Activated CD8-positive, alpha-beta T cell treated with anti-CD3 and anti-CD28 coated beads for 36 hours (primary cell): ENCODE measurements at places on chromosomes 16 and 17.

- no peaks in the 10 kb centered on the region for H3K27me3 ChIP-seq
- no peaks in the 10 kb centered on the region for H3K4me1 ChIP-seq
- no peak for DNase-seq
- H3K36me3 ChIP-seq, result peaks cover 10% of the 10 kb centered on the region
- no peak overlapping the region for H3K27ac ChIP-seq
These were observed 19.9 kb downstream of the CFAP20 start for GRCh38 chr16:58109330-58109729.

DNA sequence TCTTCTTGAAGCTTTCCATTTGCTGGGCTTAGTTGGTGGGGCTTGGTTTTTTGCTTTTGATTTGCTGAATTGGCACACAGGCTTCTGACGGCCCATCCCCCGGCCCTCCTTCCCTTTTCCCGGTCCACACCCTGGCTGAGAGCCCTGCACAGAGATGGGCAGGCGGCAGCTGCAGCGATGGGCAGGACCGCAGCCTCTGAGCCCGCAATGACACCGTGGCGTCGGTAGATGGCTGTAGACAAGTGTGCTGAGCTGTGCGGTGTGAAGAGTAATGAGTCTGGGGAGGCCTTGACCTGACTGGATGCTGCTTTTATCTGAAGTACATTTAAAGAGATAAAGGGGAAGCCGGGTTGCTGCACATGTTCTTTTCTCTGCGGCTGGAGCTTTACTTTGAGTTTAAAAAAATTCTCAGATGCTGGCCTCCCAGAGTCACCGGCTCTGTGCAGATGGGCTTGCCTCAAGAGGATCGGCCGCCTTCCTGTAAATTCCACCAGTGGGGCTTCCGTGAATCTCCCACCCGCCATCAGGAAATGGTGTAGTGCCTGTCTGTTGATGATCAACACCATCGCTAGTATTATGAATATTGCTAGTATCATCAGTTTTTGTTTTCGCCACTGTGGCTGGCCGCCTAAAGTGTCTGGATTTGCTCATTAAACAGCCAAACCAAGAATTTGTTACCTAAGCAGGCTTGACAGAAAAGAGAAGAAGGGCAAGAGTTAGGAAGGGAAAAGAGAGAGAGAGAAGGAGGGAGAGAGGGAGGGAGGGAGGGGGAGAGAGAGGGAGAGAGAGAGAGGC lies 245.6 kb upstream of the RBFOX1 start:
- no peak overlapping the region for H3K4me3 ChIP-seq
- H3K4me1 ChIP-seq, result no peaks in the 10 kb centered on the region
- no peaks in the 10 kb centered on the region for H3K36me3 ChIP-seq
- no peaks in the 10 kb centered on the region for H3K27me3 ChIP-seq
- H3K27ac ChIP-seq, result no peak overlapping the region
- peak; percentile 2 for DNase-seq

DNA sequence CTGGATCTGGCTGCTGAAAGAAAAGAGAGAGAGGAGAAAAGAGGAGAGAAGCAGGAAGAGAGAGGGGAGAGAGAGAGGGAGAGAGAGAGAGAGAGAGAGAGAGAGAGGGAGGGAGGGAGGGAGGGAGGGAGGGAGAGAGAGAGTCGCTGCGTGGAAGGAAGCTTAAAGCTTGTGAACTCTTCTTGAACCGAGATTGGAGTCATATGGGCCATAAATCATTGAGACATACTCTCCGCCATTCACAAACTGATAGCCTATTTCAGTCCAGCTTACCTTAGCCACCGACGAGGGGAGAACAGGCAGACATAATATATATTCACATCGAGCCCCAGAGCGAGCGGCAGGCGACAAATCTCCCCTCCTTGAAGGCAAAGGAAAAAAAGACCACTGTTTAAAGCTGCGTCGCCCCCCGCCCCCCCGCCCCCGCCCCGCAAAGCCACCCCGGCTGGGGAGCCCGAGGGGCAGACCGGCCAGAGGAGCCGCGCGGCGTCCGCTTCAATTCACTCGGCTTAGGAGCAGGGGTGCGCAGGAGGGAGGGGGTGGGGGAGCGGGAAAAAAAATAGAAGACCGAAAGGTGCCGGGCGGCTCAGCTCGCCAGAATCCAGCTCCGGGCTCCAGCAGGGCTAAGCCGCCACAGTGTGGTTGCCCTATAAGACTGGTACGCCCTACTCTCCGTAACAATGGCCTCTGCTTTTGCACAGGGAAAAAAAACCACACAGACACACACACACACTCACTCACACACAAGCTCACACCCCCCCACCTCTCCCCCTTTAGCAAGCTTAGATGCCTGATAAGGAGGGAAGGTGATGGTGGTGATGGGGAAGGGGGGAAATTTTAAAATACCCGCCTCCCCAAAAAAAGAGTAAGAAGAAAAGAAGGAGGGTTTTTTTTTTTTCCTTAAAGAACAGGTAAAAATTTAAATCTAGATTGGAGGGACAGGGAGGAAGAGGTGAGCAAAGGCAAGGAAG lies 10.6 kb upstream of the HOXB2 start:
- peak overlapping the region; percentile 59 for H3K4me3 ChIP-seq
- no peaks in the 10 kb centered on the region for H3K36me3 ChIP-seq
- peaks cover 1% of the 10 kb centered on the region for H3K27me3 ChIP-seq

- no peak overlapping the region for H3K4me3 ChIP-seq
- H3K4me1 ChIP-seq, result no peaks in the 10 kb centered on the region
- H3K27ac ChIP-seq, result no peak overlapping the region
These were observed 57.6 kb upstream of the B4GALNT2 start for GRCh38 chr17:49074851-49075540.

DNA sequence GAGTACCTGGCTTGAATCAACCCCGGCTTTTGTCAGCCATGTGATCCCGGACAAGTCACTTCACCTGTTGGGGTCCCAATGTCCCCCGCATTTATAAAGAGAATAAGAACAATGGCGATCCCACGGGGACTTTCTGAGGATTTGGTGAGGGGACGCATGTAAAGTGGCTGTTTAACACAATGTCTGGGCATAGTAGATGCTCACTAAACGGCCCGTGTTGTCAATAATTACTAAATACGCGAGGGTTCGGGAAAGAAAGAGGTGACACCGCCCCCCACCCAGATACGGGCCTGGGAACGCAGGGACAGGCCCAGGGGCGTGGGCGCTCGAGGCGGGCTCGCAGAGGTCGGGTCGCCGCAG lies 1.8 kb downstream of the SYNGR3 start:
- peaks cover 18% of the 10 kb centered on the region for H3K27me3 ChIP-seq
- peak overlapping the region; percentile 76 for H3K27ac ChIP-seq
- H3K4me1 ChIP-seq, result peaks cover 16% of the 10 kb centered on the region

DNA sequence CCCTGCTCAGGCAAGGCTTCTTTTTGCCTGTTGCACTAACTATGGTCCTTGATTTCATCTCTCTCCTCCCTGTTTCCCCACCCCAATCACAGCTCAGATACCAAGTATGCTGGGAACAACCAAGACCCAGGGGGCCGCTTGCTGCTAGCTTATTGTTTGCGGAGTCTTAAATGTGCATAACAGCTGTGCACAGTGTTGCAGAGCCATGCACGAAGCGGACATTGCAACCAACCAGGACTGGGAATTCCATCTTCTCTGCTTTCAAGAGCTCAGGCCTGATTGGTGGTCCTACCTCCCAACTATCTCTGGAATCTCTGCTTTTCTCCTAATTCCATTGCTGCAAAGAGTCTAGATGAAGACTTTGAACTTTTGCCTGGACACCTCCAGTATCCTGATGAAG lies 281.3 kb upstream of the TNRC6C start:
- no peaks in the 10 kb centered on the region for H3K27me3 ChIP-seq
- peaks cover 4% of the 10 kb centered on the region for H3K4me1 ChIP-seq
- H3K27ac ChIP-seq, result no peak overlapping the region
- H3K36me3 ChIP-seq, result no peaks in the 10 kb centered on the region
- H3K4me3 ChIP-seq, result no peak overlapping the region

DNA sequence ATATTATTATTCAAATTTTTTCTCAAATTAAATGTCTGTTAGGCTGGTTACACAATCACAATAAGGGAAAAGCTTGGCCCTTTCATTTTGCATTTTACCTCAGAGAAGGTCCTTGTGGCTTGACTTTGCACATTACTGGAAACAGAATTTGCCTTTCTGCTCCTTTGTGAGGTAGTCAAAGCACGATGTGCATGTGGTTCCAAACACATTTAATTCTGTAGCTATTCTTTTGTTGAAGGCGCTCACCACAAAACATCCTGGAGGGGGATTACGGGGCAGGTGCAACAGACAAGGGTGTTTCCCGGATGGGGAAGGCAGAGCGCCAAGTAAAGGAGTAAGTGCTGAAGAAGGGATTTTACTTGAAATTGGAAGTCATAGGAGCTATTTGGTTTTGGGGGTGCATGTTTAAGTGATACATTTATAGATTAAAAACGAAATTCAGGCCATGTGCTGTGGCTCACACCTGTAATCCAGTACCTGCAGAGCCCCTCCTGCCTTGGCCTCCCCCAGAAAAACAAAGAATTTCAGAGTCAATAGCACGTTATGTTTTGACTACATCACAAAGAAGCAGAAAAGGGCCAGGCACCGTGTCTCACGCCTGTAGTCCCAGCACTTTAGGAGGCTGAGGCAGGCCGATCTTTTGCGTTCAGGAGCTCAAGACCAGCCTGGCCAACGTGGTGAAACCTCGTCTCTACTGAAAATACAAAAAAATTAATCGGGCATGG lies 31.2 kb upstream of the TENT4B start:
- H3K4me3 ChIP-seq, result peak overlapping the region; percentile 13
- H3K27me3 ChIP-seq, result no peaks in the 10 kb centered on the region
- peak; percentile 73 for DNase-seq
- H3K36me3 ChIP-seq, result no peaks in the 10 kb centered on the region
- peak overlapping the region; percentile 56 for H3K27ac ChIP-seq
- peaks cover 13% of the 10 kb centered on the region for H3K4me1 ChIP-seq

DNA sequence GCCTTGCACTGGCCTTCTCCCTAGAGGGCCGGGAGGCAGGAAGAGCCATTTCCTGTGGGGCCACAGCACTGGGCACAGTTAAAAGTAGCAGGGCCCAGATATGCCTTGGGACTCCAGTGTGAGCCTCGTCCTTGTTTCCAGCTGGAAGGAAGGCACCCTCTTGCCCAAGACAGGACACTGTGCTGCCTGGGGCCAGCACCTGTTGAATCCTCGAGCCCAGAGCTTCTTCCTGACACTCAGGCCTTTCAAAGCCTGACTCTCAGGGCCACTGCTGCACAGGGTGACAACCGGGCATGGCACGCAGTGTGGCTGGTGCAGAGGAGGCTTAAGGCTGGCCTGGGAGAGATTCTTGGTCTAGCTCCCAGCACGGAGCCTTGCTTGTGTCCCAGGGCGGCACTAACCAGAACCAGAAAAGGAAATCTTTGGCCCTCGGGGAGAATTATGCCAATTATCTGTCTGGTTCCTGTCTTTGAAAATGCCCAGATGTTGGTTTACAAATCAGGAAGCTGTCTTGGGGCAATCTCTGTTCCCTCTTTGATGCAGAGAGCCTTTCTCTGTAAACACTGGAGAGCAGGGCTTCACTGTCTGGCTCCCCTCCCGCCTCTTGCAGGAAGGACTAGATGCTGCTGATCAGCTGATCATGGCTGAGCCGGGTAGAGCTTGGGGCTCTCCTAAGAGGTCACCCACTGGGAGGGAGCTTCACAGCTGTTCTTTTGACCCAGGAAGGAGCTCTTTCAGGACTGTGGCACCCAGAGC lies 11.1 kb downstream of the LDHD start:
- H3K27ac ChIP-seq, result no peak overlapping the region
- no peak for DNase-seq
- peaks cover 10% of the 10 kb centered on the region for H3K36me3 ChIP-seq

DNA sequence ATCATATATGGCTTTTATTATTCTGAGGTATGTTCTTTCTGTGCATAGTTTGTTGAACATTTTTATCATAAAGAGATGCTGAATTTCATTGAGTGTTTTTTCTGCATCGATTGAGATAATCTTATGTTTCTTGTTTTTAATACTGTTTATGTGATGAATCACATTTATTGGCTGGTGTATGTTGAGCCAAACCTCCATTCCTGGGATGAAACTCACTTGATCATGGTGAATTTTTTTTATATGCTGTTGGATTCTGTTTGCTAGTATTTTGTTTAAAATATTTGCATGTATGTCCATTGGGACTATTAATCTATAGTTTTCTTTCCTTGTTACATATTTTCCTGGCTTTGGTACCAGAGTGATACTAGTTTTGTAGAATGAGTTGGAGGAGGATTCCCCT lies 500.2 kb downstream of the CDH11 start:
- H3K36me3 ChIP-seq, result no peaks in the 10 kb centered on the region
- H3K27me3 ChIP-seq, result no peaks in the 10 kb centered on the region
- no peak for DNase-seq
- no peak overlapping the region for H3K4me3 ChIP-seq

- H3K4me3 ChIP-seq, result no peak overlapping the region
- no peaks in the 10 kb centered on the region for H3K27me3 ChIP-seq
- H3K27ac ChIP-seq, result no peak overlapping the region
These were observed 27.2 kb downstream of the LLGL2 start for GRCh38 chr17:75552425-75553294.

- no peaks in the 10 kb centered on the region for H3K36me3 ChIP-seq
- H3K27me3 ChIP-seq, result peaks cover 2% of the 10 kb centered on the region
- DNase-seq, result no peak
- no peak overlapping the region for H3K27ac ChIP-seq
These were observed 9.1 kb upstream of the UBB start for GRCh38 chr17:16371742-16372141.

DNA sequence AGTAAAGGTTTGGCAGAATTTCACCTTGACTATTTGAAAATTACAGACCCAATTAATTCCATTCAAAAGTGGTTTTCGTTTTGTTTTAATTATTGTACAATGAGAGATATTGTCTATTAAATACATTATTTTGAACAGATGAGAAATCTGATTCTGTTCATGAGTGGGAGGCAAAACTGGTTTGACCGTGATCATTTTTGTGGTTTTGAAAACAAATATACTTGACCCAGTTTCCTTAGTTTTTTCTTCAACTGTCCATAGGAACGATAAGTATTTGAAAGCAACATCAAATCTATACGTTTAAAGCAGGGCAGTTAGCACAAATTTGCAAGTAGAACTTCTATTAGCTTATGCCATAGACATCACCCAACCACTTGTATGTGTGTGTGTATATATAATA lies 72.6 kb downstream of the CDK12 start:
- no peak overlapping the region for H3K27ac ChIP-seq
- no peak for DNase-seq
- H3K4me3 ChIP-seq, result no peak overlapping the region
- peaks cover 16% of the 10 kb centered on the region for H3K4me1 ChIP-seq
- H3K36me3 ChIP-seq, result peaks cover 20% of the 10 kb centered on the region

GRCh38 chr16:4938683-4939030 lies 1.7 kb upstream of the PPL start:
- peaks cover 25% of the 10 kb centered on the region for H3K27me3 ChIP-seq
- no peaks in the 10 kb centered on the region for H3K36me3 ChIP-seq
- H3K4me1 ChIP-seq, result peaks cover 4% of the 10 kb centered on the region
- H3K4me3 ChIP-seq, result no peak overlapping the region

- no peaks in the 10 kb centered on the region for H3K4me1 ChIP-seq
- peaks cover 7% of the 10 kb centered on the region for H3K27me3 ChIP-seq
- no peak for DNase-seq
- no peak overlapping the region for H3K27ac ChIP-seq
- no peaks in the 10 kb centered on the region for H3K36me3 ChIP-seq
- no peak overlapping the region for H3K4me3 ChIP-seq
These were observed 57.5 kb downstream of the DNAH2 start for GRCh38 chr17:7775051-7775450.

GRCh38 chr16:85250147-85250463 lies 137.8 kb upstream of the CIBAR2 start:
- H3K27me3 ChIP-seq, result peaks cover 2% of the 10 kb centered on the region
- H3K36me3 ChIP-seq, result no peaks in the 10 kb centered on the region
- H3K4me1 ChIP-seq, result peaks cover 10% of the 10 kb centered on the region

- no peaks in the 10 kb centered on the region for H3K27me3 ChIP-seq
- no peaks in the 10 kb centered on the region for H3K36me3 ChIP-seq
- no peaks in the 10 kb centered on the region for H3K4me1 ChIP-seq
- DNase-seq, result peak; percentile 16
These were observed 1643.5 kb downstream of the TP53TG3F start for GRCh38 chr16:35102780-35103403.

GRCh38 chr17:51238255-51238887 lies 21.5 kb downstream of the MBTD1 start:
- peak overlapping the region; percentile 13 for H3K4me3 ChIP-seq
- H3K4me1 ChIP-seq, result peaks cover 34% of the 10 kb centered on the region
- H3K27me3 ChIP-seq, result no peaks in the 10 kb centered on the region
- DNase-seq, result no peak
- H3K27ac ChIP-seq, result peak overlapping the region; percentile 41
